ENCODE measurements at places on chromosomes 4 and X.

DNA sequence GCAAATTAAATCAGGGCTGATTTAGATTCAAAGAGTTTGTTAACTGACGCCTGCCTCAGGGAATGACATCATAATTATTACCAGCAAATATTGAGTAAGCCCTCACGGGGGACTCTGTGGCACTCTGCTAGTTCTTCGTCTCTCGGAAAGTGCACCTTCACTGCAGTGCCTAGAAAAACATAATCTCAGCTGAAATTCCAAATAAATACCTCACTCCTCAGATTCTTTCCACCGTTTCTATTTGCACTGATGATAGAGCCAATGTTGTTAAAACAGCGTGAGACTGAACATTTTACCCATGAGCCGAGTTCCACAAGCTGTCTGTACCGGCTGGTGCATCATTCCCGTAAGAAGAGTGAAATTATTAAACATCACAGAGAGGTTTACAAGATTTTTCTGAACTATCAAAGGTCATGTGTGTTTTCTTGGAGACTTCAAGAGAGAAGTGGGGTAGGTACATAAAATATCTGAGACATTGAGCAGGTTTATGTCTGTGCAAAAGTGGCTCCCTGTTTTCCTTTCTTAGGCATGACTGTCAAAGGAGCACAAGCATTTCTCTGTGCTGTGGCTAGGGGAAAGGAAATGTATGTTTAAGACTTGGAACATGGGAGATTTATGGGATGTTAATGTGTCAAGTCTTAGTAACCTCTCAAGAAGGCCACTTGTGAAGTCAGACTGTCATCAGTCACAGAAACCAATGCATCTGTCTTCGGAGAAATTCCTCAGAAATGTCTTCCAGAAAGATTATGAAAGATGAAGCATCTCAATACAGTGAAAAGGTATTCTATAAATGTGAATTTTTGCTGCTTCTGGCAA is 119.6 kb downstream of the CBLL2 start:
- no peak for DNase-seq

DNA sequence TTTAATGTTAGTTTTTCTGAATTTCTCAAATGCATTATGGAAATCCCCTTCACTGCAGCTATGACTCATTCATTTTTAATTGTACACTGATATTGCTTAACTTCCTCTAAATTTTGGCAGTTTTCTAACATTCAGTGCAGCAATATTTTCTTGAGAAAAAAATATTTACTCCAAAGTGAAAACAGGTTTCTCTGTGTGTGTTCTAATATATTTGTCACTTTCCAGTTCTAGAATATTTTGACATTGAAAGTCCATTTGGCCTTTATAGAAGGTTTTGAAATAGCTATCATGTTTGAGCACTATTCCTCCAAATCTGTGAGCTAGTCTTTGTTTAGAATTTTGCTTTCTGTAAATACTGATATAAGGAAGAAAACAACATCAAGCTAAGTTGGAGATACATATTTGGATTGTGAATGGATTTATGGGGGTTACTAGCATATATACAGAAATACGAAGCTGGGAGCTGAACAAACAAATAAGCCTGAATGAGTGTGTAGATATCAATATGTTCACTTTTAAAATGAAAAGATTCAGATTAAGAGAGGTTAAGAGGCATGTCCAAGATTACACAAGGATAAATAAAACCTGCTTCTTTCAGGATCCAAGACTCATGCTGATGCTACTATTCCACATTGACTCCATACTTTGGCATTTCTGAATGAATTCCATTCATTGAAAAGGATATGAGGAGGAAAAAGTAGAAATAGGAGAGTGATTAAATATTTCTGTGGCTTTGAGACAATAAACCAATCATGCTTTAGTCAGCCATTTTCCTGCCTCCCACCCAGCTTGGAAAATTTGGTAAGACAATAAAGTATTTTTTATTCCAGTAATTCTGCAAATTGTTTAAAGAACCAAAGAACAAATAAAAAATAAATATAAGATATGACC is 57.3 kb upstream of the SLIT2 start:
- no peak for DNase-seq

DNA sequence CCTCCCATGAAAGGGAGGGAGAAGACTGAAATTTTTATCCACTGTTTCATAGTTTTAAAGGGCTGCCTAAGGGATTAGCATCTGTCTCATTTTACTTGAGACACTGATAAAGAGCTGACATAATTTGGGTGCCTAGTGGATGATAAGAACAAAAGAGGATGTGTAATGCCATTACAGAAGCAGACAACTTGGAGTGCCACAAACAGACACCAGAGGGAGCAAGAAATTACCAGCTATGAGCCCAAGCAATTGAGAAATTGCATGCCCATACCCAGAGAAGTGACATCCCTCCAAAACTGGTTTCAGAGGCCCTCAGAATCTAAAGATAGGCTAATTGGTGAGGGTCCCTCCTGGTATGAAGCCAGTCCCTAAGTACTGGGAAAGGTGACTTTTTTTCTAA is 38.5 kb upstream of the POU3F4 start:
- DNase-seq: no peak

DNA sequence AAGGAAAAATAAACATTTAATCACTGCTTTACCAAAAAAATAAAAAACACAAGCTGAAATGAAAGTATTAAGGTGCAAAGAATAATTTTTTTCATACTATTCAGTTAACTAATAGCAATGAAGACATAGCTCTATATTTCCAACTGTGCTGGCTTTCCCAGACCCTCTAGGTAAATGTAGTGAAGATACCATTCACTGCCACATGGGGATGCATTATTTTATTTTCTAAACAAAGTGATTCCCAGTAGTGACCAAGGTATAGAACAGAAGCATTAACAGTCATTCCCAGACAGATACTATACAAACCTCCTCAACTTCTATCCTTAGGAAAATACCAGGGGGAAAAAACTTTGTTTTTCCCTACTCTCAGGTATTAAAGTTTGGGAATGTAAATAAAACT is 39.4 kb downstream of the ANTXR2 start:
- DNase-seq: no peak

GRCh38 chr4:169756971-169757574 is 671 bp downstream of the HPF1 start:
- no peak for DNase-seq

DNA sequence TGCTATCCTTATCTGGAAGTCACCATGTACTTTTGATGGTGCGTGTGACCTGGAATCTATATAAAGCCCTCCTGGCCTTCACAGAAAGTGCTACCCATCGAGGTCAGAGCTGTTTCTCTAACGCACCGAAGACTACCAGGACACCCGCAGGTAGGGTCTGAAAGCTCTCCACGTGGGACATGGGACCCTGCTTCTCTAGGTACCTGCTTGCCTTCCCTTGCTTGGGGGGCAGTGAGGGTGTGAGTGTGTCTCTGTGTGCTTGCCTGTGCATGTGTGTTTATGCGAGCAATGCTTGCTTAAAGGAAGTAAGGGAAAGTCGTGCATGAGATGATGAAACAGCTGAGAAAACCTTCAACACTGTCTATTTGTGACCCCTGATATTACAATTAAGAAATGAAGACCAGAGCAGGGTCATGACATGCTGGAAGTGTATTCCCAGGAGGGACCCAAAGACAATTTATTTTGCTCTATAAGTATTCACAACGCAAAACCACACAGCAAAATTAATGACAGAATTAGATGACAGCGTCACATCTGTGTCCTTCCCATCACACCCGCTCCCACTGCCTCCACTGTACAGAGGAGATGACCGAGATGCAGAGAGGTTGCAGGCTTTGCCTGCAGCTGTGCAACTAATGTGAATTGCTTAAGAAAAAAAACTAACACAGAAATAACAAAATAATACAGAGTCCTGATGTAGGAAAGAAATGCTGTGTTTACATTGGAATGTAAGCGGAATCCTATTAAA is 76.4 kb upstream of the HELT start:
- no peak for DNase-seq

- no peak for DNase-seq
Measured at GRCh38 chr4:139275281-139275735, 4.7 kb downstream of the MGARP start.

GRCh38 chr4:128869776-128870509 is 60.4 kb downstream of the JADE1 start:
- no peak for DNase-seq

Data from spleen (tissue), 13 donors.